ENCODE measurements at places on chromosomes 3 and 15.
A peak's percentile ranks its signal among the peaks of the same experiment; 100 is the strongest.

DNA sequence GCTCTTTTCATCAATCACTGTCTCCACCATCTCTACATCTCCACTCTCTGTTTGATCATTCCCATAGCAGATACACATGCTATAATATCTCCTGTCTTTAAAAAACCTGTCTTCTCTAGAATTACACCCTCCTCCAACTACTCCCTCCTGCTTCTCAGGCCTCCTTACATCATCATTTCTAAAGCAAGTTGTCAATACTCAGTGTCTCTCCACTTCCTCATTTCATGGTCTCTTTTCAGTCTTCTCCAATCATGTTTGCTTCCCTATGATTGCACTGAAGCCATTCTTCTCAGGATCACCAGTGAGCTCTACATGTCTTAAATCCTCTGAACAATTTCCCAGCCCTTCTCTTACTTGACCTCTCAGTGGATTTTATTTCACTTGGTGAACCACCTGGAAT is 87.0 kb upstream of the ZNF280D start:
- no peak for DNase-seq
- no peaks in the 10 kb centered on the region for H3K36me3 ChIP-seq
- no peak overlapping the region for H3K4me3 ChIP-seq

DNA sequence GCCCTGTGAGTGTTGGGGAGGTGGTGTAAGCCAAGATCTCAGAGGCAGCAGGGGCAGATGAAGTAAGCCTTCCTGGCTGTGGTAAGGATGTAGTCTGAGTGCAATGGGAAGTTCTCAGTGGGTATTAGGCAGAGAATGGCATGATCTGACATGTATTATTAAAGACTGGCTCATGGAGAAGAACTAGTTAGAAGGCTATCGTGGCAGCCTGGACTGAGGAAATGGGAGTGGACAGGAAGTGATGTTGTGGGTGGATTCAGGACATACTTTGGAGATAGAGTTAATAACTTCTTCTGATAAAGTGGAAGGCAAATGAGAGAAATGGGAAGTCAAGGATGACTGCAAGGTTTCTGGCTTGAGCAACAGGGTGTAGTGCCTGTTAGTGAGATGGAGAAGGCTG is 250.9 kb upstream of the CFAP20DC start:
- no peaks in the 10 kb centered on the region for H3K27me3 ChIP-seq
- H3K36me3 ChIP-seq = no peaks in the 10 kb centered on the region
- no peak overlapping the region for H3K27ac ChIP-seq
- no peaks in the 10 kb centered on the region for H3K4me1 ChIP-seq
- H3K4me3 ChIP-seq = no peak overlapping the region
- DNase-seq = no peak

DNA sequence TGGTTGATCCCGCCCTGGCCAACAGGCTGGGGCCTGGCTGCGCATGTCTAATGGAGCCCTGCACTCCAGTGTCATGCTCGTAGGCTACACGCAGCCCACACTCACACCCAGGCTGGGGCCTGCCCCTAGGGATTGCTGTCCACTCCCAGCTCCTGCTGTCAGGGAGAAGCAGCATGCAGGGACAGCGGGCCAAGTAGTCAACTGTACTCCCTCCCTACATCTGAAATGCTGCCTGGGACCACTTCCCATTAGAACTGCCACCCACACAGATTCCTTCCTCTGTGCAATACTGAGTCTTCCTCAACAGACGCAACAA is 16.1 kb downstream of the ALS2CL start:
- no peaks in the 10 kb centered on the region for H3K4me1 ChIP-seq
- no peak overlapping the region for H3K4me3 ChIP-seq
- H3K27ac ChIP-seq = no peak overlapping the region

DNA sequence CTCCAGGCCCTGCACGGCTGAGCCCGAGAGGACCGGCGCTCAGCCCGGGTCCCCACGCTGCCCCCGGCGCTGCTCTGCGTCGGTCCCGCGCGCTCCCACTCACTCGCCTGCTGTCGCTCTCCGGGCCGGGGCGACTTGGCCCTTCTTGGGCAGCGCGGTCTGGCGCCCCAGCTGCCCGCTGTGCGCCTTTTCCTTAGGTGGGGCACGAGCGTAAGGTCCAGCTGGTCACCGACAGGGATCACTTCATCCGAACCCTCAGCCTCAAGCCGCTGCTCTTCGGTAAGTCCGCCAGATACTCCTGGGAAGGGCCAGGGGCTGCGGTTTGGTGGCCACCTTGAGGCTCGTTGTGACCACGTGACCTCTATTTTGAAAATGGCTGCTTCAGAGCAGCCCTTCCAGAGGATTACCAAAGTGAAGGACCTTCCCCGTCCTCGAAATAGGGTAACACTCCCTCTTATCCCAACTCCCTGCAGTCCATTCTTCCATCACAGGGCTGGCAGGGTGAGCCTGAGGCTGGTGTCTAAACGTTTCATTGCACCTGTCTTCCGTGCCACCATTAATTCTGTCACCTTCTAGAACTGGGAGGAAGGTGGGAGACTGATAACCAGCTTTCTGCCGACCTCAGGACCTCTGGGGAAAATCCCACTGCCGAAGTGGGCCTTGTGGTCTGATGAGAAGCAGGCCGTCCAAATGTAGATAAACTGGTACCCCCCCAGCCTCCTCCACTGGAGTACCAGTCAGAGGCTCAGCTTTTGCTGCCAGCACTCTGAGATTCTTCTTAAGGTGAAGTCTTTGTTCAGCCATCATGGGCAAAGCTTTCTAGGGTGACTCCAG is 812 bp downstream of the P4HTM start:
- DNase-seq = peak; percentile 63
- peak overlapping the region; percentile 58 for H3K27ac ChIP-seq
- peak overlapping the region; percentile 75 for H3K4me3 ChIP-seq
- H3K36me3 ChIP-seq = no peaks in the 10 kb centered on the region

DNA sequence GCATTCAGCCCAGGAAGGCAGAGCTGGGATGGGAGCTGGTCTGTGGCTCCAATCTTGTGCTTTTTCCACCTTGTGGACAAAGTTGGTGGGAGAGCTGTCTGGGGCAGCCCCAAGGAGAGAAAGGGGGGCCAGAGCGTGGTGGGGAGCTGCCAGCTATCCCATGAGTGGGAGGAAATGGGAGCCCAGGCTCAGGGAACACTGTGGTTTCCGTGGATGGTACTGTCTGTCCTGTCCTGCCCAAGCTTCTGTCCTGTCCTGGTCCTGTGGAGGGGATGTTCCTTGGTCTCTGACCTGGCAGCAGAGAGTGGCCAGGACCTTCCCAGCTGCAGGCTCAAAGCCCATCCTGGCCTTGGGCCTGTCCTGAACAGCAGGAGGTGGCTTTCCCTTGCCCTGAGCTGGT is 72.6 kb upstream of the SEC13 start:
- H3K36me3 ChIP-seq = no peaks in the 10 kb centered on the region
- H3K4me1 ChIP-seq = peaks cover 48% of the 10 kb centered on the region
- H3K27ac ChIP-seq = no peak overlapping the region
- H3K4me3 ChIP-seq = no peak overlapping the region
- DNase-seq = no peak

- no peaks in the 10 kb centered on the region for H3K27me3 ChIP-seq
- H3K4me1 ChIP-seq = peaks cover 23% of the 10 kb centered on the region
- no peak overlapping the region for H3K4me3 ChIP-seq
- no peaks in the 10 kb centered on the region for H3K36me3 ChIP-seq
- no peak for DNase-seq
Measured at GRCh38 chr3:188185717-188186251, 31.8 kb downstream of the LPP start.

Data from natural killer cell (primary cell).